ENCODE measurements at places on chromosomes 1 and 21.

GRCh38 chr1:62725255-62725654, 37.1 kb upstream of the DOCK7 start:
- DNase-seq, result no peak

DNA sequence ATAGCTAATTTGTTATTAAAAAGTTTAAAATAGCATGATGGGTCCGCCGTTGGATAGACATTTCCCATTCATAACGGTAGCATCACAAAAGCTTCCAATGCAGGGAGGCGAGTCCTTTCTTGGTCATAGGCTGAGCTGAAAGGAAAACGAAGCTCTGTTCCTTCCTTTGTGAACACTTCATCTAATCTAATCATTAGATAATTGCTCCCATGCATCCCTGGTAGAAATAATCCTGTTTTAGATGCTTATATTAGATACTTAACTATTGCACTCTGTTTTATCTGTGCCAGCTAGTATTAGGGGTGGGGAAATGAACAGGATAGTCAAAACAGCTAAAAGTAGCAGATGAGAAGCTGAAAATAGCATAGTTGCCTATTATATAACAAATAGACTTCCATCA, 215.0 kb downstream of the SLC35F3 start:
- DNase-seq, result no peak

- DNase-seq, result peak; percentile 77
Measured at GRCh38 chr1:31931593-31932225, 6.5 kb downstream of the PTP4A2 start.

DNA sequence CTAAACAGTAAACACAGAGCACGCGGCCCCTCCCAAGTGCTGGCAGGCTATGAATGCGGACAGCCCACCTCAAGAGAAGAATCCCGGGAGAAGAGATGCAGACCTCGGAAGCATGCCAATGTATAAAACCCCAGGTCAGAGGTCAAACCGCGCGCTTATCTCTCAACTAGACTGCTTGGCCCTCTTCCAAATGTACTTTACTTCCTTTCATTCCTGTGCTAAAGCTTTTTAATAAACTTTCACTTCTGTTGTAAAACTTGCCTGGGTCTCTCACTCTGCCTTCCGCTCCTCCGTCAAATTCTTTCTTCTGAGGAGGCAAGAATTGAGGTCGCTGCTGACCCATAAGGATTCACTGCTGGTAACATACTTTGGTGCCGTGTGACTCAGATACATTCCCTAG, 216.0 kb downstream of the S1PR1 start:
- no peak for DNase-seq

GRCh38 chr1:899636-900317, 23.9 kb upstream of the SAMD11 start:
- no peak for DNase-seq

- DNase-seq, result no peak
Measured at GRCh38 chr1:243505986-243506689, 250.3 kb downstream of the SDCCAG8 start.

DNA sequence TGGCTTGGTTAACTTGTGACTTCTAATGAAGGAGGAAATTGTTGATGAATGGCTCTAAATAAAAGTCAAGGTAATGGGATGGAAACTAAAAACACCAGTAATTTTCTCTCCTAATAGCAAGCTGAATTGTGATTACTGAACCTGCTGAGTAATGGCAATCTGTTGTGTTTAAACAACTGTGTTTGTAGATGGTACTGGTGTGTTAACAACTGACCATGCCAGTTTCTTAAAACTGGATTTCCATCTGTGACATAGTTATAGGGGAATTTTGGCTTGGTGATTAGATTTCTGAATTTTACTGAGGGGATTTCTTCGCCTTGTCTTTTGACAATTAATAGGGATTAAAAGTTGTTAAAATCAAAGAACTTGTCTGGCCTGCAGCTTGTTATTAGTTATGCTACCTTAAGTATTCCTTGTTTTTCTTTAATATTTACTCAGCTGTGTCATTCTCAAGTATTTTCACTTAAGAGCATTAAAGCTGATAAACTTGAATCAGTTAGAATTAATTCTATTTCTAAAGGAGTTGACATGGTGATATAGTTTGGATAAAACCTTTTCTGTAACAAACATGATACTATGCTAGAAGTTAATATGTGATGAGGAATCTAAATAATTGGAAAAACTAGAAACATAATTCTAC, 7.9 kb upstream of the ERO1B start:
- DNase-seq, result no peak

DNA sequence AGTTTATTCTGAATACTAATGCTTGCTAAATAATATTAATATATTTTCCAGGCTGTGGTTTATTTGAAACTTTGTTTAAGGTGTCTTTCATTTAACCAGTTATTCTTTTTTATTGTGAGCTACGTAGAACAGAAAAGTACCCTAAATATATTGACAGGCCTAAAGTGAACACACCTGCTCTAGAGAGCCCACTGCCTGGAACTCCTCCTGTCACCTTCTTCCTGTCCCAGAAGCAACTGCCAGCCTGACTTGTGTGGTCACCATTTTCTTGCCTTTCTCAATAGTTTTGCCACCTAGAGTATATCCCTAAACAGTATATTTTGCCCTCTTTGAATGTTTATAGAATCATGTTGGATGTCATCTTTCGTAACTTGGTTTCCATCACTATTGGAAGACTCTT, 48.5 kb downstream of the SCCPDH start:
- no peak for DNase-seq

GRCh38 chr1:154755858-154756730, 114.0 kb downstream of the KCNN3 start:
- DNase-seq, result peak; percentile 29

DNA sequence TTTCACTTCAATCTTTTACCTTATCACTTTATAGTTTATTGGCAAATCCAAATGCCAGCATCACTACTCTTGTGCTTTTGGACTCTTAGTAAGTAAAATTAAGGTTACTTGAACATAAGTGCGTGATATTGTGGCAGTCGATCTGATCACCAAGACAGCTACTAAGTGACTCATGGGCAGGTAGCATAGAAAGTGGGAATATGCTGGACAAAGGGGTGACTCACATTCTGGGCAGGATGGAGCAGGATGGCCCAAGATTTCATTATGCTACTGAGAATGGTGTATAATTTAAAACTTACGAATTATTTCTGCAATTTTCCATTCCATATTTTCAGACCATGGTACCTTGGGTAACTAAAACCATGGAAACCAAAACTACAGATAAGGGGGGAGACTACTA, 120.2 kb downstream of the ROR1 start:
- DNase-seq, result no peak

DNA sequence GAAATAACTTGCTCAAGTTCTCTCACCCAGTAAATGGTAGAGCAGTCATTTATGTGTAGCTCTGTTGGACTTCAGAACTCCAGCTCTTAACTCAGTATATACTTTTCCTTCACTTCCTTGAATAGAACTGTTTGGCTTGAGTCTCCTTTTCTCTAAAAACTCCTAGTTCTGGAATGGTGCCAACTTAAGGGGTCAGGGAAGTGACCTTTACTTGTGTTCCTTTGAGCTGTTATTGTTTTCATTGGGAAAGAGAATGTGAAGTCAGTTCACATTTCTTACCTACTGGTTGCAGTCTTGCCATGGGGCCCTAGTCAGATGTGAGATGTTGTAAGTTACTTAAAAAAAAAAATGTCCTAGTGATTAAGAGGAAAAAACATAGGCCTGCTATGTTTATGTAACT, 77.0 kb upstream of the MACF1 start:
- no peak for DNase-seq

DNA sequence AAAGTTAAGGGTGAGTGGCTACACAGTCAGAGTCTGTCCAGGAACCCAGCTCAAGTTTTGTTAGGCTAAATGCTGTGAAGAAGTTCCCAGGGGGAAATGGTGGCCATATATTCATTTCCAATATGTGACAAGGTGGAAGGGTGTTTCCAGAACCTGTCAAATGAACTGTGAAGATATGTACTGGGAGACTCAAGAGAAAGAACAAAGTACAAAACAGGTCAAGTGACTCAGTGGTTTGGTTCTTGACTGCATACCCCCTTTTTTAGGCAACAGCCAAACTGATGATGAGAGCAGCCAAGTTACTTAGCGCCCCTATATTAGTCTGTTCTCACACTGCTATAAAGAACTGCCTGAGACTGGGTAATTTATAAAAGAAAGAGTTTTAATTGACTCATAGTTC, 18.6 kb upstream of the FBXO28 start:
- DNase-seq, result no peak

GRCh38 chr1:218665221-218665620, 320.1 kb downstream of the TGFB2 start:
- no peak for DNase-seq

DNA sequence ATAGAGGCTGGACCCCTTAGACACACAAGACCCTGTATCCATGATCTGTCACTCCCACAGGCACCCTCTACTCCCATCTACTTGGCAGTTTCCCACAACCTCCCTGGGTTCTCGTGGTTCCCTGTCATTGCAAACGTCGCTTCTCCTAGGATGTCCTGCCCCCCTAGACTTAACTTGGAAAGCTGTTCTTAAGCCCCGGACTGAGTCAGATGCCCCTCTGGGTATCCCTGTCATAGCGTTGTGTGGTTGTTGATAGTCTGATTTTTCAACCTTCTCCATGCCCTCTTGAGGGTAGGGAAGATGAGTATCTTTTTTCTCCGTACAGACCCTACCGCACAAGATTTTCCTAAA, 11.8 kb downstream of the RCC1 start:
- DNase-seq, result no peak

DNA sequence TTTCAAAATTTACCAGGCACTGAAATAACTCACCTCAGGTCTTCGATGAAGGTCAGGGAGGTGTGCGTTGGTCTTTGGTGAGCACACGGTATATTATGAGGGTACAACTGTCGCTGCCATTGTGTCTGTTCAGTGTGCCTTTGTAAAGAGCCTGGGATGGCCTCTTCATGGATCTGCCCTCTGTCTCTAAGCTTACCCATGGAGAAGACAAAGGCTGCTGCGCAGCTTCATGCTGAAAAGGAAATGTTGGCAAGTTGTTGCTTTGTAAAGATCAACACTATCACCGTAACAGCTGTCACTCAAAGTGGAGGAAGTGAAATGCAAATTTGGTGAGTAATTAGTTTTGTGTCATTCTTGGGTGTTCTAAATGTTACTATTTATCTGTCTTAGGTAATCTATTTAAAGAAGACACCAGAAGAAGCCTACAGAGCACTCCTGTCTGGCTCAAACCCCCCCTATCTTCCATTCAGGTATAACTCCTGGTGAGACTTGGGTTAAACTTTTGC, 71.6 kb downstream of the CDC14A start:
- DNase-seq, result no peak

- DNase-seq, result no peak
Measured at GRCh38 chr1:97138515-97139032, 417.0 kb downstream of the PTBP2 start.

- DNase-seq, result peak; percentile 53
Measured at GRCh38 chr1:28668956-28669723, 556 bp downstream of the GMEB1 start.

GRCh38 chr1:247468481-247469140, 10.7 kb upstream of the OR2B11 start:
- DNase-seq, result no peak

GRCh38 chr1:222275729-222276465, 272.0 kb downstream of the HHIPL2 start:
- no peak for DNase-seq

DNA sequence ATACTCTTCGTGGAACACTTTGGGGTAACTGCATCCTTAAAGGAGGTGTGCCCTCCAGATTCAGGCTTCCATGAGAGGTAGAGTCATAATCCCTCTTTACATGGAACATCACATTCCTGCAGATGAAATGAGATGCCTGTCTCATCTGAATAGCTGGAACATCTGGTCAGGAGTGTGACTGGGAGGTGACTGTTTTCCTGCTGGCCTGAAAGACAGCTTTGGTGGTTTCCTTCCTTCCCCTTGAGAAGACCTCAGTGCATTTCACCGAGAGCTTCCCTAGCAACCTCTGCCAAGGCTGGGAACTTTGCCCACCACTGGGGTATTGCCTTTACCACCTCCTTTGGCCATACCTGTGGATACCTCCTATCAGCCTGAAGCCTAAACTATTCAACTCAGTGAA, 46.7 kb upstream of the GUCA2A start:
- DNase-seq, result no peak

DNA sequence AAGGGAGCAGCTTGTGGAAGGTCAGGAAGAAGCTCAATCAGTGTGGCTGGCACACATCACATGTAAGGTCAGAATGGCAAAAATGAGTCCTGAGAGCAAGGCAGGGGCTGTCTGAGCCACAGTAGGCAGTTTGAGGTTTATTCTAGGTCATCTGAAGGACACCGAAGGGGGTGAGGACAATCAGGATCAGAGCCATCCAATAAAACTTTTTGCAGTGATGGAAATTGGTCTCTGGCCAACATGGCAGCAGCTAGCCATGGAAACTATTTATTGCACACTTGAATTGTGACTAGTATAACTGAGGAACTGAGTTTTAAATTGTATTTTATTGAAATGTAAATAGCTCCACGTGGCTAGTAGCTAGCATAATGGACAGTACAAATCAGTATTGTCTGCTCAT, 97.0 kb upstream of the CACNA1E start:
- no peak for DNase-seq

DNA sequence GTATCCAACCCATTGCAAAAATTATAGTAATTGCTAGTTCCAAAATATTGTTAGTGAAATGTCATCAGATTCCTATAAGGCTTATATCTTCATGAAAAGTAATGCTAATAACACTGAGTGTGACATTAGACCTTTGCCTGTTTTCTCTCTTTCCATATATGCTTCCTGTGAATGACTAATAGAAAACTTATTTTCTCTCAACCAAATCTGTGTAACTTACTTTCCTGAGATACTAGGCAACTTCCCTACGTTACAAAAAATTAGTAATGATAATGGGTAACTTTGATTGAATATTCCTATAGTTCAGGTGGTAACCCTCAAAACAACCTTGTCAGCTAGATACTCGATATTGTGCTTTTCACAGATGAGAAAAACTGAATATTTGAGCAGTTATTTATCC, 124.2 kb upstream of the HNRNPU start:
- DNase-seq, result no peak

GRCh38 chr1:5376538-5377247, 615.5 kb downstream of the NPHP4 start:
- DNase-seq, result no peak

DNA sequence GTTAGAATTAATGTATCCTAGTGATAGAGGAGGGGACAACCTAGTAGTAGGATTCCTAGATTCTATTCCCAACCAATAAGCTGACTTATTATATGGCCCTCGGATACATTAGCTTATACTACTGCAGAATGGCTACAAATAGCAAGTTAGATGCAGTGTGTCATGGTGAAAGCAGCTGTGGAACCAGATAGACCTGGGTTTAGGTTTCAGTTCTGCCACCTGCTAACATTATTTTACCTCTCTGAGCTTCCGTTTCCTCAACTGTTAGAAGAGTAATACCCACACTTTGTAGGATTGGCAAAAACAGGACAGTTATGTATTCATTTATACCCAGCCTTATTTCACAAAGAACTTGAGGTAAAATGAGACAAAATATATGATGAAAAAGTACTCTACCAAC, 21.6 kb upstream of the MAGOH start:
- no peak for DNase-seq

DNA sequence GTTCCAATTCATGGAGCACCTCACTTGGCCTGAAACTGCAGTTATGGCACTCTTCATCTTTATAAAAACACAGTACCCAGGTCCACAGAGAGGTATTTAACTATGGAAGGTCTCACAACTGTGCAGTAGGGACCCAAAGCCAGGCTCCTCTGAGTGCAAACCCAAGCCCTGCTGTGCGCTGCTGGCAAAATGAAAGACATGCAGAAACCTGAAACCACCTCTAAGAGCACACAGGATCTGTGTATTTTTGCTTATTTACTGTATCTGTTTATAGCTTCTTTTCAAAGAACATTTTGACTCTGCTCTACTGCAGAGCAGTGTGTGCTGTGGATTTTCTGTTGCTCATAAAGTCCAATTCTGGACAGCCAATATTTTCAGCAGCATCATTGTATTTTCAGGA, 166.6 kb downstream of the DSCAM start:
- no peak for DNase-seq

Data from activated CD4-positive, alpha-beta T cell treated with anti-CD3 and anti-CD28 coated beads, Interleukin-10, Interleukin-2, amounts not matched to agents 100 ng/mL and 50 ng/mL, durations not matched to agents 16 hours and 8 hours (primary cell).